ENCODE measurements at places on chromosomes 7 and 10. TPM values are rescaled to one million over a fixed set of nuclear protein-coding genes. Genes with fewer than 3 reads are reported as not detected.

The PMPCB gene
- polyA plus RNA-seq = 118 TPM

The SPRN gene
- polyA plus RNA-seq = 7.5 TPM

The ZNF853 gene
- polyA plus RNA-seq = 14.1 TPM

The TAS2R16 gene
- not detected for polyA plus RNA-seq

The MLXIPL gene
- 3.0 TPM for polyA plus RNA-seq

The GRID2IP gene
- polyA plus RNA-seq = 1.5 TPM

The THSD7A gene
- 76.0 TPM for polyA plus RNA-seq

DNA sequence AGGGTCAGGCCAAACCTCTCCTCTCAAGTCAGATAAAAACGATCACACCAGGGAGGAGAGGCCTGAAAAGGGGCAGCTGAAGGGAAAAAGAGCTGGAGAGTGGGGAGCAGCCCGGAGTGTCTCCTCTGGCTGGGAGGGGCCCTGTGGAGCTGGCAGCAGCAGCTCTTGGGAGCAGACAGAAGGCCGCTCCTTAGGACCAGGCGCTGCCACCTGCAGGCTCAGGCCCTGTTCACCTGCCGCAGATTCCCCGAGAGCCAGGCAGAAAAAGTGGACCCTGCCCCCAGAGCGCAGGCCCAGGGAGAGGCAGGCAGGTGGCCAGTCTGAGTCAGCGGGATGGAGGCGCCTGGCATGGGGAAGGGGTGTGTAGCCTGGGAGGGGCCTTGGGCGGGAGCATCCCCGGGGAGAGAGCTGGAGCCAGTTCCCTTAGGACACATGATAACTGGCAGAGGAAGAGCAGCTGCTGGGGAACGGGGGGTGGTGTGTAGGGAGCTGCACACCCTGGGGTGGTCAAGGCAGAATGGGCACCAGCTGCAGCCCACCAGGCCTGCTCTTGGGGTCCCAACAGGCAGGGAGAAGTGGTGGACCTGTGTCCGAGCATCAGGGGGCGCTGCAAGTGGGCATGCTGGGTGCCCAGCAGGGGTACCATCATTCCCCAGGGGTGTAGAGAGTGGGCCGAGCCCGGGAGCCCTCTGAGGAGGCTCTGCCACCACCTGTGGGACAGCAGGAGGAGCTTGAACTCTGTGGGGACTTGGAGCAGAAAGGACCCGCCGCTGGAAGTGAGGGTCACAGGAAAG, 177.2 kb upstream of the RHEB start:
- DNase-seq = no peak

GRCh38 chr7:2173189-2173827, 59.4 kb downstream of the MAD1L1 start:
- DNase-seq = no peak

DNA sequence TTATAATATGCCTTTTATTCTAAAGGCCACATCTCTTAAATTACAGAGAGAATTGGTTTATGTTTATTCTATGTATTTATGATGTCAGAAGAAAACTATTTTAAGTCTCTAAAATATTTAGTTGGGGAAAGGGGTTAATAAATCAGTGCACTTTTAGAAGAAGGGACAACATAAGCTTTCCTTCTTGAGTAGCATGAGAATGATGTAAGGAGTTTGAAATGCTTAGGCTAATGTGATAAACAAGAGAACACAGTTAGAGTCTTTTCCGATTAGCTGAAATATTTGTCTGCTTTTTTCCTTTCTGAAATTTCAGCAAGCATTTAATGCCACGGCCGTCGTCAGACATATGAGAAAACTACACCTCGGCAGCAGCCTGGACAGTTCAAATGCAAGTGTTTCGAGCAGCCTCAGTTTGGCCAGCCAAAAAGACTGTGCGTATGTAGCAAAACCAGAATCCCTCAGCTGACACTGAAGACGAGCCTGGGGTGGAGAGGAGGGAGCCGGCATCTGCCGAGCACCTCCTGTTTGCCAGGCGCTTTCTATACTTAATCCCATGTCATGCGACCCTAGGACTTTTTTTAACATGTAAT, 176.2 kb downstream of the CCDC3 start:
- no peak for DNase-seq

DNA sequence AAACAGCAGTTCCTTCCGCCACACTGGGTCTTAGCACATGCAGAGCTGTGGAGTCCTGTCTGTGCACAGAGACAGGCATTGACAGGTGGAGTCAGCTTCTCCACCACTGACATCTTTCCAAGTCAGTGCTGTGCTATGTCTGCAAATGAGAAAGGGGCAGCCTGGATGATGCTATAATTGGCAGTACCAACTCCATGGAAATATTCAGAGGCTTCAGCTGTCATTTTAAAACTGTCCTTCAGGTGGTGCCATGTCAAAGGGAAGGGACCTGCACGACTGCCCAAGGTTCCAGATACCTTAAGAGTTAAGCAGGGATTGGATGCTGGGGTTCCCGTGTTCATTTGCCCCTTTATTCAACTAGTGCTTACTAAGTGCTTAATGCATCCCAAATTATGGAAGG, 258.0 kb upstream of the PRKCQ start:
- no peak for DNase-seq

GRCh38 chr7:128435327-128435686, 20.4 kb upstream of the HILPDA start:
- DNase-seq = no peak

DNA sequence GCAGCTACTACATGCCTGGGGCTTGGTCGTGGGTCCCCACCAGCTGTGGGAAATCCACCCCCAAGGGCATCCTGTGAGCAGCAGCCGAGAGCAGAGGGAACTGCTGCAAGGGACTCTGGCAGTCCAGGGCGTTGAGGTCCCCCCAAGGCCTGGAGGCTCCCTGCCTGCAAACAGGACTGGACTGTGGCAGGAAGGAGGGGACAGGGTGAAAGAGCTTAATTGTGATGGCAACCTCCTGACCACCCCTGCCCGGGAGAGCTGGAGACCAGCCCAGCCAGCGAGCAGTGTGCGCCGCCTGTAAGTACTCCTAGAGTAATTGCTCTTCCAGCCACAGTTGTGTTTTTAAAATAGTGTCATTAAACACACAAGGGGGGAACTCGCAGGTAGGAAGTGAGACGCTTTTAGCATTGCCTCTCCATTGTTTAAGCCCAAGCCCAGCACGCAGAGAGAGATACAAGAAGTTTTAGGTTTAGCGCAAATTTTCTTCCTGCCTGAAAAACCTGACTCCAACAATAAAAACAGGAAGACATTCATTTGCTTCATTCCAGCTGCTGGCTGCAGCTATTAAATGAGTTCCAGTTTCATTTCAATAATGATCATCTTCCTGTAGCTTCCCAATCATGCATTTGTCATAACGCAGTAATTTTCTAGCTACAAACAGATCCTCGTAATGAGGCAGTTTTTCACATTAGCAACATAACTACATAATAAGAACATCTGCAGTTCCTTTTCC, 111.1 kb downstream of the EBF3 start:
- DNase-seq = no peak

DNA sequence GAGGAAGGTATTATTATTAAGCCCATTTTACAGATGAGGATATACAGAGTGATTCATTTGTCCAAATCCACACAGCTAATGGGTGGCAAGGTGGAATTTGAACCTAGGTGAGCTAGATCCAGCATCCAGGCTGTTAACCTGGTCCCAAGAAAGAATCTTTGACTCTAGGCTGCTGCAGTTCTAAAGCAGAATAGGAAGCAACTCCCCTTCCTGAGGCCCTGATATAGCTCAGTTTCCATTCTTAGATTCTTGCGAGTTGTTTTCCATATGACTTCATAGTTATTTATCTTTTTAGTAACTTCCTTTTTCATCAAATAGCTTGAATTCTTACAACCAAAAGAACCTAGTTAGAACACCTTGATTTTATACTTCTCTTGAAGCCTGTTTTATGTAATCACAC, 24.1 kb upstream of the ZC3HAV1L start:
- no peak for DNase-seq

- DNase-seq = no peak
Observed at GRCh38 chr7:79455173-79455790, 1.8 kb upstream of the MAGI2 start.

DNA sequence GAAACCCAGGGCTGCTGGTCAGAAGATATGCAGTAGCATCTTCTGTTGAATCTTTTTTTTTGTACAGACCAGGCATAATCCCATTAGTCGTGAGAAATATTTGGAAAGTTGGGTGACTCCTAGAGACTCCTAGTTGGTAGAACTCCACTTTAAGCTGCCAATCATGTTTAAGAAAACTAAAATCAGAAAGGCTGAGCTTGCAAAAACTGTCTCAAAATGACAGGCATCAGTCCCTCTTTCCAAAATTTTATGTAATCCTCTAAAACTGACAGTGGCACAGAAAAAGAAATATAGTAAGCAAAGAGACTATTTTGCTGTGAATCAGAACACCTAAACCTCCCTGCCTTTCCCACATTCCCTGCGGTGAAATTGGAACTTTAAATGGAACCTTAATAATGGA, 568.5 kb downstream of the CCSER2 start:
- DNase-seq = no peak

DNA sequence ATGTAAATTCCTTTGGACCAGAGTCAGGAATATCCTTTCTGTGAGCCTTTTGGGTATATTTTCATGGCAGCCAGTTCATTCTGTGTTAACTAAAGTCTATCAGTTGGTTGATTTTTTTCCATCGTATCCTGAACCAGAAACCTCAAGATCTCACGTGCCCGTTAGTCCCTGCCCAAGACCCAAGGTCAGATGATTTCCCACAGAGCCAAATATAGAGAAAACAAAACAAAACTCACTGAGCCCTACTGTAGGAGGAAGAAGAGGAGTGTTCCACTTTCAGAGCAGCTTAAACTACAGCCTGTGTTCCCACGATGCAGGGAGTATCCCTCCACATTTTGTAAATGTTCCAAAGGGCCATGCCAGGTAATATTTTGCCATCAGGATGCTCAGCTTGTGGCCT, 96.0 kb upstream of the ADO start:
- no peak for DNase-seq

GRCh38 chr7:159026271-159027055, 118.2 kb downstream of the VIPR2 start:
- no peak for DNase-seq

GRCh38 chr7:144528536-144529045, 125.1 kb upstream of the NOBOX start:
- DNase-seq = no peak

- DNase-seq = no peak
Observed at GRCh38 chr7:68770649-68771048, 827.6 kb upstream of the AUTS2 start.

DNA sequence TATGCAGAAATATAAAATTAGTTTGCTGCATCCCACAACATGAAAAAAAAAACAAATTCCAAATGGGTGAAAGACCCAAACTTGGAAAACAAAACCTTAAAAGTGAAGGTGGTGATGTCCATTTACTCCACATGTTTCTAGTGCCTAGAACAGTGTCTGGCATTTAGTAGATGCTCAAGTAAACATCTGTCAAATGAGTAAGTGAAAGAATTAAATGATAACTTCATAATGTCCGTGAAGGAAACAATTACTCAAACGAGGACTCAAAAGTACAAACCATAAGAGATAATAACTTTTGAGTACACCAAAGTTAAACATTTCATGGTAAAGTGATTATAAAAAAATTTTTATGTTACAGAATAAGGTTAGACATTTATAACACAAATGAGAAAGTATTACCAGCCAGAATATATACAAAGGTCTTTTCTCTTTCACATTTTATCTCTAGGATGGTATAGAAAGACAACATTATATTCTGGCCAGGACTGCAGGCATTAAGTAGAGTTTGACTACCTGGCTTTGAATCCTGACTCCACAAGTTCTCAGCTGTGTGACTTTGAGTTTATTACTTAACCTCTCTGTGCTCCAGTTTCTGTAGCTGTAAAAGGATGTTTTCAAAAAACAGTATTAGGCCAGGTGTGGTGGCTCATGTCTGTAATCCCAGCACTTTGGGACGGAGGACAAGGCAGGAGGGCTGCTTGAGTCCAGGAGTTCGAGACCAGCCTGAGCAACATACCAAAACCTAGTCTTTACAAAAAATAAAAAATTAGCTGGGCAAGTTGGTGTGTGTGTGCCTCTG, 20.7 kb downstream of the NMT2 start:
- DNase-seq = no peak

Data from left renal cortex interstitium (tissue), 4 donors.